ENCODE measurements at places on chromosomes 7 and 10.
A peak's percentile ranks its signal among the peaks of the same experiment; 100 is the strongest.

GRCh38 chr10:62502995-62503613 is 128.9 kb downstream of the ZNF365 start:
- no peak for DNase-seq

DNA sequence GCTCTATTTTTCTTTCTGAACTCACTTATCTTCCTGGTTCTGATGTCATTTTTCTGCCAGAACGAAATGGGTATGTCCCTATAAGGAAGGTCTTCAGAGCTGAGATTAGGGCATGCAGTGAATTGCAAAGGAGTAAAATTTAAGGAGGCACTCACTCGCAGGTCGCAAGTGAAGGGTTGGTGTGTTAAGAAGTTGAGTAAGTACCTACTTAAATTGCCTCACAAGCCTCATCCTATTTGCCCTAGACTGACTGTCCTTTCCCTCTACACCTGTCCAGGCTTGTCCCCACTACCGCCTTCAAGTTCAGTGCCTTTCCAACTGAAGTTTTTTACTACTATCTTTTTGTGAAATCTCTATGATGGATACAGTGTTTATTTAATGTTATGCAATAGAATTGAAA is 191.5 kb downstream of the AHR start:
- no peak for DNase-seq

DNA sequence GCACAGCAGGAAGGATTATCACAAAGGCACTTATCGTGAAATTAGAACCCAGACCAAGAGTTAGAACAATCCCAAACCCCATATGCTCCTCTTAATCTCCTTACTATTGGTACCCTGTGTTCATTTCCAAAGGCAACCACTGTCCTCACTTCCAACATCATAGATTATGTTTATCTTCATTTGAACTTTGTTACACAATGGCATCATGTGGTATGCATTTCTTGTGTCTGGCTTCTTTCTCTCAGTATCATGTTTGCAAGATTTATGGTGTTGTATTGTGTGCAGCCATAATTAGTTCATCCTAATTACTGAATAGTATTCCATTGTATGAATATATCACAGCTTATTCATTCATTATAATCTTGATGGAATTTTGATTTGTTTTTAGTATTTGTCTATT is 124.6 kb upstream of the SEC61G start:
- no peak for DNase-seq

DNA sequence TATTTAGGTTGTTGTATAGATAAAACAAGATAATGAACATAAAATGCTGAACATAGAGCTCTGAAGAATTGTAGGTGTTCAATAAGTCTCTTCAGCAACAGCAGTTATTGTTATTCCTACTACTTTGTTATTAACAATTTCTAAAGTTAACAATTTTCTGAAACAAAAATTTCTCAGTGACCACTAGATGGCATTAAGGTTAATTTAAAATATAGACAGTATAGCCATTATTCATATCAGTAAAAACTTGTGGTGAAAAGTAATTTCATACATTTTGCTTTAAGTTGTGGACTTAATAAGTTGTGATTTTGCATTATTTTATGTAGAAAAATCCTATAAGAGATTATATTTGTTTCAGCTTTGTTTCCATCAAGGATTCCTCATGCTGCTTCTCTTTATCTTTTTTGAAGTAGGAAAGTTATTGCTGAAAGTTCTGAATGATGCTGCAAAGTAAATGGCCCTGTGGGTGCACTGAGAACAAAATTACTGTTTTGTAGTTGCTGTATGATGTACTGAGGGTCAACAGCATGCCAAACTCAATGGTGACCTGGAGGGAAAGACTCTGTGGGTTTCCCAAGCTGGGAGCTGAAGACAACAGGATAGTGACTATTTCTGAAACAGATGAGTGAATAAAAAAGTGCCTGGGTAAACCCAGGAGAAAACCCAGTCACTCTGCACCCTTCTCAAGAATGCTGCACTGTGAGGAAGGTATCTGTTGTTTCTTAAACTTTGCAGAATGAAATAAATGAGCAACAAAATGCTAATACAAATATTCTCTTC is 253.6 kb downstream of the KIF20B start:
- DNase-seq, result no peak

DNA sequence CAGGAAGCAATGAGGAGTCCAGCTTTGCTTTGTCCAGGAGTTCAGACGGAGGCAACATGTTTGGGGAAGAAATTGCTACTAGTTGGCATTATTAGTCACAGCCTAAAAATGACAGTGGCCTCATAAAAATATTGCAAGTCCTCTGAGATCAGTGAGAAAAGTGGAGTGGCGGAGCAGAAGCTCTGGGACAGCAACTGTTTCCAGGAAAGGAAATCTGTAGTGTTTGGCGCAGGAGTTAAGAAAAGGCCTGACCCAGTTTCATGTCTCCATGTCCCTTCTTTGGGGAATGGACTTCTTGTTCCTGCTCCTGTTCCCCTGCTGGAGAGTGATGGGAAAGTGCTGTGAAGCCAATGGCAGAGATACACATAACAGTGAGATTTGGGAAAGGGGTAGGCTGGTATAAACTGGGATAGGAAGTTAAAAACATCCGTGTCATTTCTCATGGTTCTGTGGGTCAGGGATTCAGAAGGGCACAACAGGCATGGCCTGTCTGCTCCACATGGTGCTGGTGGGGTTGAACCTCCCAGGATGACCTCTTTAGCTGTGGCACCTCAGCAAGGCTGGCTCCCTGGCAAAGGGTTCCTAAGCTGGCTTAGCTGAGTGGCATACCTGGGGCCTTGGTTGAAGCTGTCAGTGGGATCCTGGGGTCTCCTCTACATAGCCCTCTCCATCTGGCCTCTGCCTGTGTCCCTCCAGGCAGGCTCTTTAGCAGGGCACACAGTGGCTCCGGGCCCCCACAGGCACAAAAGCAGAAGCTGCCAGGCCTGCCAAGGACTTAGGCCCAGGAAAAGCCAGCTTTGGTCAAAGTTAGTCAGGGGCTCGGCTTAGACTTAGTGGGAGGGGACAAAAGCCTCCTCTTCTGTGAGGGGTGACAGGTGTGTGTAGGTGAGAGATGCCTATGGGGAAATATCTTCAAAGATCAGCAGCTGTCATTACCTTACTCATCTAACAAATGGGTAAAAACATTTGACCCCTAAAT is 77.7 kb downstream of the WDFY4 start:
- no peak for DNase-seq

GRCh38 chr7:100407285-100408180 is 21.0 kb downstream of the ZCWPW1 start:
- peak; percentile 41 for DNase-seq

DNA sequence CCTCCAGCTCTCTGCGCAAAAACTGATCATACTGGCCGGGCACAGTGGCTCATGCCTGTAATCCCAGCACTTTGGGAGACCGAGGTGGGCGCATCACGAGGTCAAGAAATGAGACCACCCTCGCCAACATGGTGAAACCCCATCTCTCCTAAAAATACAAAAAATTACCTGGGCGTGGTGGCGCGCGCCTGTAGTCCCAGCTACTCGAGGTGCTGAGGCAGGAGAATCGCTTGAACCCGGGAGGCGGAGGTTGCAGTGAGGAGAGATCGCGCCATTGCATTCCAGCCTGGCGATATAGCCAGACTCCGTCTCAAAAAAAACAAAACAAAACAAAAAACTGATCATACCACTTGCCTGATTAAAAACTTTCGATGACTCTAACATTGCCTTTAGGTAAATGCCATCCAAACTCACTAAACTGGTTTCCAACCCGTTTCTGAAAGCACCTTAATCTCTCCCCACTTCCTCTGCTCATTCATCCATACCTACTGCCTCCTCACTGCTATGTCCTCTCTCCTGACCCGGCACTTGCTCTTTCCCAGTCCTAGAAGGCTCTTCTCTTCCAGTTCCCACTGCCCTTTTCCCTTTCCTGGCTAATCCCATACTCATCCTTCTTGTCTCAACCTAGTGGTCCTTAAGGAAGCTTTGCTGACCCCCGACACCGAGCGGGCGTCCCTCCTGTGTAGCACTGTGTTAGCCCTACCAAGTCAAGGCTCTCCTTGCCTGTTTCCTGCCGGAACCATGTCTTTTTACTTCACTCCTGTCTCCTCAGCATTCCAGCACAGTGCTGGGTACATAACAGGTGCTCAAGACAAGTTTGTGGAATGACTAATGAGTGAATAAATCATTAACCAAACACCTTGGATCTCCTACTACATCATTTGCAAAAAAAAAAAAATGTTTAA is 686 bp upstream of the MIOS start:
- DNase-seq, result no peak

DNA sequence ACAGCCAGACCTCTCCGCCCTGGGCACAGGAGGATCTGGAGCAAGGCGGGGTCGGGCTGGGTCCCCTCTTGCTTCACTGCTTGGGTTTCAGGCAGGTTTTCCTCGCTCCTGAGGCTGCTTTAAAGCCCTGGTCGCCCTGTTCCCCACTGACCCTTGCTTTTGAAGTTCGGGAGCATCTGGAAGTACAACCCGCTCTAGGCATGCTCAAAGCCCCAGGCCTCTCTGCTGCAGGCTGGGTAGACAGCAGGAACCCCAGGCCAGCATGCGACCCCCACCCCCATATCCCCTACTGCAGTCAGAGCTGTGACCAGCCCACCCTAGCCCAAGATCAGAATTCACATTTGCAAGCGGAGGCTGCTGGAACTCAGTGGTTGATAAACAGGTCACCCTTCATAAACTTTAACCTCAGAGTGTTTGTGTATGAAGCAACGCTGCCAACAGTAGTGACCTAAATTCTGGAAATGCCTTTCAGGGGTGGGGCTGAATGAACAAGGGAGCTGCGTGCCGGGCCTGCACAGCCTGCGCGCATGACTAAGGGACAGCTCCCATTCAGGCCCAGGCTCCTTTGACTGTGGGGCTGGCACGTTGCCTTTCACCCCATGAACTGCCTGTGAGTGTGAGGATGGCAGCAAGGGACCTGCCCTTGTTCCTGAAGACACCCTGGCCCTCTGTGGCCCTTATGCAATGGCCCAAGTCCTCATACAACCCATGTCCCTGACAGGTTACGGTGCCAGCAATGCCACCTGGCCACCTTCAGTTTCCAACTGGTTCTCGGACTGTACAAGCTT is 52.5 kb downstream of the PROSER2 start:
- DNase-seq, result peak; percentile 67

DNA sequence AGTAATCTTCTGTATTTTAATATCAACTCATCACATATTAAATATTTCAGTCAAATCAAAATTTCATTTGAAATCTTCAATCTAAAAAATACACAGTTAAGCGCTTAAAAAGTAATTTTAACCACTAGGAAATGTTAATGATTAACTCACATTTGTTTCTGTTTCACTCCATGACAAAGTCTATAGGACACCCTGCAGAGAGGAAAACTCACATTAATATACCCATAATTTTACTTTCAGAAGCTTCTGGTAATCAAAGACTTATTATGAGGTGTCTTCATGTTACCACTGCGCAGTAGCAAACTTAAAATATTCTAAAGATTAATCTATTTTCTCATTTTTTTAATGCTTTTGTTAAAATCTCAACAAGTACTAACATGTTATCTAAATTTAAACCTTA is 41.0 kb upstream of the ZNF518A start:
- no peak for DNase-seq

DNA sequence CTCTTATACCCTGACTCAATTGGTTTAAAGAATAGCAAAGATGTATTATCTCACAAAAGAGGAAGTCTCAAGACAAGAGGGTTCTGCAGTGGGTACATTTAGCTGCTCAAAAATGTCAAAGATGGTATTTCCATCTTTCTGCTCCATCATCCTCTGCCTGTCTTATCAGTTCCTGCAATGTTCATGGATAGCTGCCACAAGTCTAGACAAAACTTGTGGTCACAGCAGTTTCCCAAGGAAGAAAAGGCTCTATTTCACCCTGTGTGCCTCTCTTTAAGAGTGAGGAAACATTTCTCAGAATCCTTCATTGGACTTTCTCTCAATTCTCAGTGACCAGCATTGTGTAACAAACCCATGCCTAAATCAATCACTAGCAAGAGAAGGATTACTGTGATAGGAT is 634.2 kb upstream of the AUTS2 start:
- no peak for DNase-seq

GRCh38 chr10:13893926-13894325 is 307.2 kb downstream of the PRPF18 start:
- no peak for DNase-seq

DNA sequence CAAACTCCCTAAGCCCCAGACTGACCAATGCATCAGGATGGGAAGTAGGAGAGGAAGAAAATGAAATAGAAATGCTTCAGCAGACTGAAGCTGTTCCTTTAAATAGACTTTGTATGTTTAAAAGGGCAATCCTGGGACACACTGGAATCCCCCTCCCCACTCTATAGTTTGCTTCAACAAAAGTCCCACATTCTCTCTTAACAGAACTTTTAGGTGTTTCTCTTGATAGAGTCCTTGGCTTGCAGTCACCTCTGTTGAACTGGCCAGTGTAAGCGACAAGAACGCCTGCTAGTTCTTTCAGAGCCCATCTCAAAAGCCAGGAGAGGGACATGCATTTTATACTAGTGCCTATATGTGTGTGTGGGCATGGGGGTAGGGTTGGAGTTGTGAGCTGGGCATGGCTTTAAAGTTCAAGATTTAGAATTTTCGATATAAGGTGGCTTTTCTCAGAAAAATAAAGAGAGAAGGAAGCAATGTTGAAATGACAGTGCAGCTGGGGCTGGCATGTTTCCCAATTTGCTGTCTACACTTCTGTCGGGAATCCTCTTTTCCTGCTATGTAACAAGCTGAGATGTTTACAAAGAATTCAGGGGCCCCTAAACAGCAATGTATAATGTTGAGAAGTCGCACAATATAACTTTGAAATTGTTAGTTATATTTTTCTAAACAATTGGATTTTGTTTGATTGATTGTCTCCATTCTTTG is 2.1 kb downstream of the TBX20 start:
- DNase-seq, result no peak

Data from HFF-Myc (cell line).